ENCODE measurements at places on chromosomes 4 and X.
A peak's percentile ranks its signal among the peaks of the same experiment; 100 is the strongest.

DNA sequence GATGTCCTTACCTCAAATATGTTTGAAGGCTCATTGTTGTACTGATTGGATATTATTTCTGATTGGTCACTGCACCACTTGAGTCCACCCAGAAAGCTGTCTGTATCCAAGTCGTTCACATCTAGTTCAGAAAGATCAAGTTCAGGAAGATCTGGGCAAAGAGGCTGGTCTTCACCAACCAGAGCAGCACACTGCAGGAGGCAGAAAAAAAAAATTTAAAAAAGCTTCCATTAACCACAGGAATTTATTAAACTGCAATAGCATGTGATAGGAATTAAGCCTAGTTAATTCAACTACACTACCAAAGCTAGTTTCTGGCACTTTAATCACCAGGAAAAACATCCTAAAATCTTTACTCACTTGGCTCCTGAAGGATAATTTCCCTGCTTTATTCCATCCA lies 5.1 kb downstream of the PPARGC1A start:
- DNase-seq = no peak

GRCh38 chrX:41405551-41405950 lies 41.6 kb upstream of the NYX start:
- no peak for DNase-seq

DNA sequence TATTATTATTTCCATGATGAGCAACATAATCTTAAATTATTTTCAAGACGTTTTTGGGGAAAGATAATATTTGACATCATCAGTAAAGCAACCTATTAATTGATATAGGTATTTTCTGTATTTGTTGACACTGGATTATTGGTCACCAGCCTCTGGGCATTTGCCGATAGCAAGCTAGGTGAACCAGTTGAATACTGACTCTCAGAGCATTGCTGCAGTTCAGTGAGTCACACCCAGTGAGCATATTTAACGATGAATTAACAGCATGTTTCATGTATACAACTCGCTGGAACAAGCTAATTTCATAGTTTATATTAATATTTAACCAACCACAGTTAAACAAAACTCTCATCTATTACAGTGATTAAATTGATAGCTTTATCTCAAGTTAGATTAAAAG lies 1006.0 kb upstream of the DIAPH2 start:
- no peak for DNase-seq

DNA sequence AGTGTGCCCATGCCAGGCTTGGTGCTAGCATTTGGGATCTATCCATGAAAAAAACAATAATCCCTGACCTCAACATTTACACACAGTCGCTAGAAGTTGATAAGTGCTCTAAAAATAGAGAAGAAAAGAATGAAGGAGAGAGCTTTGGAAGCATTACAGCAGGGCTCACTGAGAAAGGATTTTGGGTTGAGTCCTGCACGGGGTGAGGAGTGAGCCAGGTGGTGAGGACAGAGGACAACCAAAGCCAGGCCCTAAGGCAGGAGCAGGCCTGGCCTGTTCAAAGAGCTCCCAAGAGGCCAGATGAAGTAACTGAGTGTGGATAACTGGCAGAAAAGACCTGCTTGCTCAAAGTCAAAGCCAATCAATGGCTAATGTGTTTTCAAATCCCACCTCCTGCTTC lies 20.7 kb upstream of the PROM1 start:
- DNase-seq = no peak

GRCh38 chr4:172202480-172203076 lies 389.4 kb downstream of the GALNTL6 start:
- peak; percentile 33 for DNase-seq

- no peak for DNase-seq
Observed at GRCh38 chrX:150291014-150291413, 72.1 kb upstream of the MAMLD1 start.

- DNase-seq = peak; percentile 26
Observed at GRCh38 chrX:26649534-26649933, 433.6 kb downstream of the MAGEB5 start.

- DNase-seq = no peak
Observed at GRCh38 chr4:87758270-87758669, 41.1 kb upstream of the IBSP start.

GRCh38 chrX:113075521-113075920 lies 234.9 kb upstream of the AMOT start:
- DNase-seq = no peak

GRCh38 chrX:40772290-40772689 lies 36.9 kb upstream of the MED14 start:
- peak; percentile 30 for DNase-seq

- DNase-seq = peak; percentile 37
Observed at GRCh38 chr4:1201851-1202525, 29.6 kb upstream of the SPON2 start.

GRCh38 chr4:122548452-122548851 lies 72.4 kb downstream of the IL21 start:
- DNase-seq = no peak

DNA sequence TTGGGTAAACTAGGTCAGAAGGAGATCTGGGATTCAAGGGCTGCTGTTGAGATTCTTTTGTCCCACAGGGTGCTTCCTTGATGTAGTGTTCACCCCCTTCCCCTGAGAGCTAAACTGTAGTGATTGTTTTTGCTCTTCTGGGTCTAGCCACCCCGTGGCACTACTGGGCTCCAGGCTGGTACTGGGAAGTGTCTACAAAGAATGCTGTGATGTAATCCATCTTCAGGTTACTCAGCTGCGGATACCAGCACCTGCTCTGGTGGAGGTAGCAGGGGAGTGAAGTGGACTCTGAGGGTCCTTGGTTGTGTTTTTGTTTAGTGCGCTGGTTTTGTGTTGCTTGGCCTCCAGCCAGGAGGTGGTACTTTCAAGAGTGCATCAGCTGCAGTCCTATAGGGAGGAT lies 365.5 kb downstream of the ZNF674 start:
- DNase-seq = no peak

GRCh38 chr4:185534866-185535611 lies at the start of gene PDLIM3:
Gene PDLIM3, minus strand, starts transcription at chr4:185535507. Its CDS starts 73 bp downstream, at chr4:185535434.
- no peak for DNase-seq

- DNase-seq = no peak
Observed at GRCh38 chrX:123206176-123206575, 22.1 kb downstream of the GRIA3 start.

- DNase-seq = peak; percentile 35
Observed at GRCh38 chrX:119605464-119606279, 552 bp downstream of the NKRF start.

- DNase-seq = no peak
Observed at GRCh38 chr4:184843984-184844554, 18.3 kb upstream of the ACSL1 start.
